ENCODE measurements at places on chromosomes 3 and 15.

GRCh38 chr15:56797720-56798275 lies 64.5 kb upstream of the ZNF280D start:
- DNase-seq, result no peak

DNA sequence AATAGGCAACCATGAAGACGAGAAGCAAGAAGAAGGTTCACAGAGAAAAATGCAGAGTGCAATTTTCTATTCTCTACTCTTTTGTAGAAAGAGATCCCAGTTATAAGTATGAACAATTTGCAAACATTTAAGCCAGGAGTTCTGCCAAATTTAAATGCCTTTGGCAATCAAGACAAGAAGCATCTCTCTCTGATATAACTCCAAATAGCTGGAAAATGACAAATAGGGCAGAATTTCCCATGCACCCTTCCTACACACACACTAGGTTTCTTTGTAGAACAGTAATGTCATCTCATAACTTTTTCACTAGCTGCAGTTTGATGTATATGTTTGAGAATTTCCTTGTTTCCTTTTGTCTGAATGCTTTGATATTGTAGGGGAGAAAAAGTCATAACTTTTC lies 333.5 kb upstream of the AZI2 start:
- DNase-seq, result no peak

- DNase-seq, result peak; percentile 76
Observed at GRCh38 chr3:111846039-111846438, 13.0 kb upstream of the PHLDB2 start.

DNA sequence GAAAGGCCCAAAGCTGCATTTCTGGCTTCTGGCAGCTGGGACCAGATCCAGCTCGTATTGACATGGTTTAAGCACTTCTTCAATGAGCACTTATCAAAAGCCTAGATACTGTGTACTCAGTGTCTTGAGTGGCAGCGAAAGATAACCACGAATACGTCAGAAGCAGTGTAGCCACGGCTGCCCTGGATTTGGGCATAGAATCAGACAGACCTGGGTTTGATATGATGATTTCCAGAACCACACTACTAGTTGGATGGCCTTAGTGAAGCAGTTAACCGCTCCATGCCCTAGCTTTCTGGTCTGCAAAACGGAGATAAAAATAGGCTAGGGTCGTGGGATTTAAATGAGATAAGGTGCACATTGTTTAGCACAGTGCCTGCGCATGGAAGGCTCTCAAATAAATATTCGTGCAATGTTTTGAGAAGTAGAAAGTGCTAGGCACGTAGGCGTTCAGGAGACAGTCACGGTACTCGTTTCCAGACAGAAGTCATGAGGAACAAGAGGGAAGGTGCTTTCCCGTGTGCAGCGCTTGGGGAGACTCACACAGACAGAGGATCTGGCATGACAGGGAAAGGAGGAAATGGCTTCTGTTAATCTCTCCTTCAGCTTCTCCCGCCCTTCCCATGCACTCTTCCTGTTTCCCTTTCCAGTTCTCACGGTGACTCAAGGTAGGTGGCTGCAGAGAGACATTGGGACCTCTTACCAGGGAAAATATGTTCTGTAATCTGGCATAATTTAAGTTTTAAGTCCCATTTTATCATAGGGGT lies 70.3 kb downstream of the CCNL1 start:
- peak; percentile 71 for DNase-seq

DNA sequence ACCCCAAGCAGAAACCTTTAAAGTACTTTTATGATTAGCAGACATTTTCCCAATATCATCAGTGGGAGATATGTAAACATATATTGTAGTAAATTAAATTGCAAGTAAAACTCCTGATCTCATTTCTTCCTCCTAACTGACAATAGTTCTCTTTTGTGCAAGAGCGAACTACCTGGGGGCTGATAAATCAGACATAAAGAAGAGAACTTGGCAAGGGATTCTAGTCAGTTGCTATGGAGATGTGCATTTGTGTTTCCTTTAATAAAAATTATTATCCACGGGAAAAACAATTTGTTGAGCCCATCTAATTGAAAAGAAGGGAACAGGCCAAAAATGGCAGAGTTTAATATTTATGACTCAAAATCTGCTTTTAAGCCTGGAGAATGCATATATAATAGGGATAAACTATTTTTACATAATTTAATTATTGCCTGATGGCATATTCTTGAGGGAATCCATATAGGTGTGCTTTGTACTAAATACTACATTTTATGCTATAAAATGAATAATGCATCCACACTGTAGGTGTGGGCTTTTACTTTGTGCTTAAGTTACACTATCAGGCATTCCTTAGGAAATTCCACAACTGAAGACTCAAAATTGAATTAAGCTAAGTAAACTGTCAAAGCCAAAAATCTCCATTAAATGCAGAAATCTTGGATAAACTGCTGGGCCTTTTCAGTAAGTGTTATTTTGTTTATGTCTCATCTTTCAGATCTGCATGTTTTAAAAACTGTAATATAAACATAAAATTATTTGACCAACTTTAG lies 258.1 kb downstream of the ERC2 start:
- no peak for DNase-seq

- DNase-seq, result peak; percentile 56
Observed at GRCh38 chr3:177777699-177778098, 580.4 kb upstream of the TBL1XR1 start.

DNA sequence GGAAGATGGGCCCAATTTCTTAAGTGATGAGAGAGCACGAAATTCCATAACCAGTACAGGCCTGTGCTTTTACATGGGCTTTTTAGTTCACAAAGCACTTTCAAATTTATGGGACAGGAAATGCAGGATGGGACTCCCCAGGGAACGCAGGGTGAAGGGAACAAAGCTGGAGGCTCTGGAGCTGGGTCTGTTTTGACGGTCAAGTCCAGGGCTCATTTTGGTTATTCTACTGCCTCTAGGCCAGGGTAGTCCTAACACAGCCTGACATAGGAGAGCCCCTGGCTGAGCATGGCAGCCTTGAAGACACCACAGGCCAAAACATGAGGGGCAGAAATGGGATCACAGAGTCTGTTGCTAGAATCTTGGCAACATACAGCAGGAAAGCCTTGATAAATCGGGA lies 33.5 kb downstream of the HCLS1 start:
- DNase-seq, result no peak

- DNase-seq, result peak; percentile 76
Observed at GRCh38 chr15:75693501-75694240, 19.0 kb downstream of the CSPG4 start.

GRCh38 chr15:97009031-97009431 lies 678.5 kb downstream of the NR2F2 start:
- no peak for DNase-seq

DNA sequence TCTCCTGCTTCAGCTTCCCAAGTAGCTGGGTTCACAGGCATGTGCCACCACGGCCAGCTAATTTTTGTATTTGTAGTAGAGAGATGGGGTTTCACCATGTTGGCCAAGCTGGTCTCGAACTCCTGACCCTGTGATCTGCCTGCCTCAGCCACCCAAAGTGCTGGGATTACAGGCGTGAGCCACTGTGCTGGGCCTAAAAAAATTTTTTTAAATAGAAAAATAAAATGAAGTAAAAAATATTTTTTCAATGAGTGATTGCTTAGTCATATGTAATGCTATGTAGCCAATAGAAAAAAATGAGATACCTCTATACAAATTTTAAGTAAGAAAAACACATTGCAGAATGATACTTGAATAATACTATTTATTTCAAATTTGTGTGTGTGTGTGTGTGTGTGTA lies 27.9 kb upstream of the SLC30A4 start:
- DNase-seq, result peak; percentile 47

Measured in IMR-90 (cell line).